ENCODE measurements at places on chromosomes 1 and 21. TPM values are rescaled to one million over a fixed set of nuclear protein-coding genes. Genes with fewer than 3 reads are reported as not detected.

The AKT3 gene
- total RNA-seq: 58.7 TPM

DNA sequence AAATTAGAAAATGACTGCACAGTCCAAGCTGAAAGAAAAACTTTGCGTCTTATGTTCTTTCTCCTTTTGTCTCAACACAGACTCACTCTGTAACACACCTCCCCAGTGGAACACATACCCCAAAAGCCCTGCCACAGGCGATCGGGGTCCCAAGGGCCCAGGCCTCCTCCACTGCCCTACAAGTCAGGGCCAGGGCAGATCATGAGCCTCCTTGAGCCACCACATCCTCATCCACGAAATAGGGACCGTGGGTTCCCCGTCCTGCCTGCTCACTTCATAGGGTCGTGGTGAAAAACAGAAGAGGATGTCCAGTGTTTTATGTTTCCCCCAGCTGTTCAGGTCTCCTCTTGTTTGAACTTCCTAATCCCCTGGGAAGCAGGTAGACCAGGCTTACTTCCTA, 116.7 kb downstream of the KCNN3 start:
- no peak overlapping the region for H3K27ac ChIP-seq
- no peak overlapping the region for H3K4me3 ChIP-seq
- no peaks in the 10 kb centered on the region for H3K36me3 ChIP-seq
- no peaks in the 10 kb centered on the region for H3K4me1 ChIP-seq

The TMEM200B gene
- total RNA-seq: 12.1 TPM

DNA sequence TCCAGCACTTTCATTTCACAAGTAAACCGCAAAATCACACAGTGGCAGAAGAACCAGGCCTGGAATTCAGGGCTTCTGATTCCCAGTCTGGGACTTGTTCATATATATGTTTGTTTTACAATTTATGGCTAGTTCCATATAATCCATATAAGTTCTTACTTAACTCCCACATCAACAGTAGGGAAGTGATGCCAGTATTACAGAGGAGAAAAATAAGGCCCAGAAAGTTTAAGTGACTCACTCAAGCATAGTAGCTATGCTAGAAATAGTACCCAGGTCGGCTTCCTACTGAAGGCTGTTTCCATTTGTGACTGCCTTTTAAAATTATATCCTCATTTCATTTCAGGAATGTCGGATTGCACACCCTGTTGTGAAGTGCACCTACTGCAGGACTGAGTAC, 1.4 kb downstream of the FAM76A start:
- no peaks in the 10 kb centered on the region for H3K27me3 ChIP-seq

DNA sequence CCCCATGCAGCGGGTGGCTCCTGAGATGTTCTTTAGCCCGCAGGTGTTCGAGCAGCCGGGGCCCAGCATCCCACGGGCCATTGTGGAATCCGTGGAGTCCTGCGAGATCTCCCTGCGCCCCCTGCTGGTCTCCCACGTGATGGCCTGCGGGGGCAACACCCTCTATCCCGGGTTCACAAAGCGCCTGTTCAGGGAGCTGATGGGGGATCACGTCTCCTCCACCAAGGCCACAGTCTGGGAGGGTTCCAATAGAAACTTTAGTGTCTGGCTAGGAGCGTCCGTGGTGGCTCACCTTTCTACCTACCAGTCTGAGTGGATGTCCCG, 71.0 kb downstream of the ACTL8 start:
- H3K36me3 ChIP-seq: no peaks in the 10 kb centered on the region
- peaks cover 41% of the 10 kb centered on the region for H3K27me3 ChIP-seq
- H3K27ac ChIP-seq: no peak overlapping the region
- no peak overlapping the region for H3K4me3 ChIP-seq
- DNase-seq: no peak

DNA sequence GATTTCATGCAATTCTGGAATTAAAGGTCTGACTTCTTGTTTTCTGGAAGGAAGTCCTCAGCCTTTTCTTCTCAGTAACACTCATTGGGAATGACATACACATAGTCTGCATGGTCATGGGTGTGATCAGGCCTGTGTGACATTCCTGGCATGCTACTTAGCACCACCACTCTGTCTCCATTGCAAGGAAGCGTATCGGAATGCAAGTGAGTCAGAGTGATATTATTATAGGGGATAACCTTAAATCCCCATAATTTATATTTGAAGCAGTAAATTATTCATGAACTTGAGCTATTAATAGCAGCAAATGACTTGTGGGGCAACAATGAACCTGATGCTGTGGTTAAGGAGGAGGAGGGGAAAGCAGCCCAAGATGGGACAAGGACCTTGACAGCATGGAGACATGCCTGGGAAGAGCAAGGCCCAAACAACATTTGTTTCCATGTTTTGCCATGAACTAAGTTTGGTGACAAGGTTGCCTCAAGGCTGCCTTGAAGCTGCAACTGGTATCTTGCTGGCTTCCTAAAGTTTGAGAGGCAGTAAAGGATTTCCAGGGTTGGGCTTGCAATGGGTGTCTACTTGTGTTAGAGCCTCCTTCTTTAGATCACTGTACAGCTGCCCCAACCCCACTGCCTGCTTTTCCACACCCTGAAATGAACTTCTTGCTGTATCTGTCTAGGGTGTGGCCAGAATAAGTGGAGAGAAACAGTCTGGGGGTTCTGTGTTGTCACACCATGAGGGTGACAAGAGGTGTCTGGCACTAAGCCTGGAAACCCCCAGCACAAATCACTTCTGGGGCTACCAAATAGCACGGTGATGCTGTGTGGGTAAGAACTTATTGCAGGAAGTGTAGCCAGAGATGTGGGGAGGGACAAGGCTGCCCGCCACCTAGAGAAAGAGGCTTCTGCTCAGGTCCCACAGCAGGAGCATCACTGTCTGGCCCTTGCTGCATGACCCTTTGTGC, 4.6 kb downstream of the MAB21L3 start:
- no peaks in the 10 kb centered on the region for H3K4me1 ChIP-seq
- no peaks in the 10 kb centered on the region for H3K27me3 ChIP-seq
- no peak overlapping the region for H3K4me3 ChIP-seq
- H3K36me3 ChIP-seq: no peaks in the 10 kb centered on the region
- no peak for DNase-seq

DNA sequence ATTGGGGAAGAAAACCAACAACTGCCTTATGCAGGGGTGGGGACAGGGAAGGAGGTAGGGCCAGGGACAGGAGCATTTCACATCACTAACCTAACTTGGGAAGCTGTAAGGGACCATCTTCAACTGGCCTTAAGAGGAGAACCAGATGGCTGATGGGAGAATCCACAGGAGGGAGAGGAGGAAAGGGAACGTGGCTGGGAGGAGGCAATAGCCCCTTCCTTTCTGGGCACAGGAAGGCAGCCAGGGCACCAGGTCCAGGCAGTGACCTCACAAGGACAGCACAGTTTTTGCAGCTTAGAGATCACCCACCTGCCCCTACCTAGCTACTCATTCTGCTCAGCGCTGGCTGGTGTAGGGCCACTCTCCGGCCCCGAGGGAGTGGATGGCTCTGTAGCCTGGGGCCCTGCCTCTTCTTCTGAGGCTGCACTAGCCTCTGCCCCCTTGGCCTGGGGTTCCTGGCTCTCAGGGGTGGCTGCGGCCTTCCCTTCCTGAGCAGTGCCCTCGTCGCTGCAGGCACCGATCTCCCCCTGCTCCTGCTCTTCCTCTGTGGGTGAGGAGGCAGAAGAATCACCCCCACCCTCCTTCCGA, 1.7 kb downstream of the MARCKSL1 start:
- no peak for DNase-seq
- no peaks in the 10 kb centered on the region for H3K36me3 ChIP-seq
- H3K4me3 ChIP-seq: peak overlapping the region; percentile 78
- peaks cover 26% of the 10 kb centered on the region for H3K4me1 ChIP-seq
- H3K27me3 ChIP-seq: no peaks in the 10 kb centered on the region

The HPCAL4 gene
- not detected for total RNA-seq

- no peak overlapping the region for H3K4me3 ChIP-seq
- DNase-seq: no peak
- no peaks in the 10 kb centered on the region for H3K4me1 ChIP-seq
- H3K36me3 ChIP-seq: no peaks in the 10 kb centered on the region
- peak overlapping the region; percentile 35 for H3K27ac ChIP-seq
- H3K27me3 ChIP-seq: no peaks in the 10 kb centered on the region
Observed at GRCh38 chr1:169060043-169060722, 46.3 kb upstream of the ATP1B1 start.

The OR2L3 gene
- total RNA-seq: 0.33 TPM

GRCh38 chr1:39084191-39084590, 58.0 kb downstream of the NDUFS5 start:
- no peak overlapping the region for H3K4me3 ChIP-seq
- H3K36me3 ChIP-seq: no peaks in the 10 kb centered on the region
- no peak overlapping the region for H3K27ac ChIP-seq

The PGBD5 gene
- total RNA-seq: 0.98 TPM

GRCh38 chr1:204513117-204513716, 3.0 kb upstream of the MDM4 start:
- H3K4me3 ChIP-seq: no peak overlapping the region
- no peak overlapping the region for H3K27ac ChIP-seq
- no peaks in the 10 kb centered on the region for H3K36me3 ChIP-seq
- no peaks in the 10 kb centered on the region for H3K27me3 ChIP-seq
- H3K4me1 ChIP-seq: peaks cover 5% of the 10 kb centered on the region
- no peak for DNase-seq

DNA sequence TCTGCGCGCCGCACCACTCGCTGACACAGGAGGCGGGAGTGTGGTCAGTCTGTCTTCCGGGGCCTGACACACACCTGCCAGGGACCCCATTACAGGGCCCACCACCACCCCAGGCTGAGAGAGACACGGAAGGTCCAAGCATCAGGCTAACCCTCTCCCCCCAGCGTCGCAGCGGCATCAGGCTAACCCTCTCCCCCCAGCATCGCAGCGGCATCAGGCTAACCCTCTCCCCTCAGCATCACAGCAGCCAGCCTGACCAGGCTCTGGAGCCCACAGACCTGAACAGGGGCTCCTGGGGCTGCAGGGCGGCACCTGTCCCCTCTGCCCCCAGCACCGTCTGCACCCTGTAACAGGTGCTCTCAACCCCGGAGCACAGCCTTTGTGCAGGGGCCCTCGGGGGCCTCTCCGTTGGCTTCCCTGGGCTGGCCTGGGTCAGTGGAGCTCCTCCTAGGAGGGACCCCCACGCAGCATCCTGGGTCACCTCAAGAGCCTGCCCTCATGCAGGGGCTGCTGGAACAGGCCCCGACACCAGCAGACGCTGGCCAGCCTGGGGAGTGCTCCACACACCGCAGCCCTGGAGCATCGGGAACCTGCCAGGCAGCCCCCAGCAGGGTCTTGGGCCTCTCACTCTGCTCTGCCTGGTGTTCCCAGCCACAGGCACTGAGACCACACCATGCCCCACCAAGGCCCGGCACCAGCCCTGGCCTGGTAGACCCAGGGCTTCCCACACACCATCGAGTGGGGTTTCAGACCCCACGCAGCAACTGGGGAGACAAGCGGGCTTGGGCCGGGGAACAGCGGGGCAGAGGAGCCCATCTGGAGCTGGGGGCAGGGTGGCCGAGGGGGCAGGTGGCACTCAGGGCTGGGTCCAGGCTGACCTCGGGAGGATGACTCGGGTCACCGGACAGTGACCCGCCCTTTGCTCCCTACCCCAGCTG, 67.0 kb downstream of the MEGF6 start:
- peak overlapping the region; percentile 75 for H3K27ac ChIP-seq
- H3K4me1 ChIP-seq: peaks cover 19% of the 10 kb centered on the region
- H3K4me3 ChIP-seq: no peak overlapping the region
- H3K36me3 ChIP-seq: no peaks in the 10 kb centered on the region
- H3K27me3 ChIP-seq: no peaks in the 10 kb centered on the region
- DNase-seq: no peak

The RAP1GAP gene
- total RNA-seq: 0.32 TPM

DNA sequence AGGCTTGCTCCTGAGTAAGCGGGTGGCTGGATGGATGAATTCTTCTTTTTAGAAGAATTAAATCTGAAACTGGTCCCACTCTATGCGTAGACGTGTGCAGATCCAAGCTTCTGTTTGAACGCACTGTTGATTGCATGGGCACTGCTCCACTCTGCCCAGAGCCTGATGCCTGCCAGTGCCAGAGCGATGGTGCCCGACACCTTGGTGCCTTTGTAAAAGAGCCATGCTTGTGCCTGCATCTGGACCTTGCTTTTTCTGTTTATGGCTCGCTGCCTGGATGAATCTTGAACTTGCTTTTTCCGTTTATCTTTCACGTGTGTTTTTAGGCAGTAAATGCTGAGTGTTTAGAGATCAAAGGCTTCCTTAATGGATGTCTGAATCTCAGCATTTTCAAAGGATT, 15.0 kb upstream of the PWP2 start:
- H3K4me3 ChIP-seq: no peak overlapping the region
- peaks cover 3% of the 10 kb centered on the region for H3K36me3 ChIP-seq
- H3K4me1 ChIP-seq: no peaks in the 10 kb centered on the region
- H3K27me3 ChIP-seq: no peaks in the 10 kb centered on the region
- DNase-seq: no peak

- no peaks in the 10 kb centered on the region for H3K27me3 ChIP-seq
- no peak overlapping the region for H3K27ac ChIP-seq
- no peaks in the 10 kb centered on the region for H3K4me1 ChIP-seq
Observed at GRCh38 chr1:54708385-54708784, 7.3 kb upstream of the TTC4 start.

The DMRTA2 gene
- not detected for total RNA-seq

DNA sequence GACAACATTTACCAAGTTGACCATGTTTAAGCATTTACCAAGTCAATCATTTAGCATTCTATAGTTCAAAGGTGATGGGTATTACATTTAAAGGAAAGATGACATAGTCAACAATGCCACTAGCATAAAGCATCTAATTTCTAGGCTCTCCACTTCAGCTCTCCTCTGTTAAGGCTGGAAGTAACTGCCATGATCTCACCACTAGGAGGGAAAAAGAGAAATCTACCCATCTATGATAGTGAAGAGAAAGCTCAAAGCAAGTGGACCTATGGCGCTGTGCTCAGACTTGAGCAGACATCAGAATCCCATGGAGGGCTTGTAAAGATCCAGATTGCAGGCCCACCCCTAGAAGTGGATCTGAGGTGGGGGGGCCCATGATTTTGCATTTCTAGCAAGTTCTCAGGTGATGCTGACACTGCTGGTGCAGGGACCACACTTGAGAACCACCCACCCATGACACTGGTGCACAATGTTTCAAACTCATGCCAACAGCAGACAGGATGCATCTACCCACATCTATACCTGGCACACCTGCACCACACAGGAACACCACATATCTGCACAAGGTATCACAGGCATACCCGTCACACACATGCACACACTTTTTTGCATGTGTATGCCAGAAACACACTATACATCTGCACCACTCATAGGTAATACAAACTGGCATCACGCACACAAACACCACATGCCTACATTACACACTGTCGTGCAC, 392.9 kb upstream of the RUNX1 start:
- no peaks in the 10 kb centered on the region for H3K27me3 ChIP-seq
- H3K4me3 ChIP-seq: no peak overlapping the region
- no peaks in the 10 kb centered on the region for H3K4me1 ChIP-seq
- no peak for DNase-seq

- no peak overlapping the region for H3K4me3 ChIP-seq
- no peaks in the 10 kb centered on the region for H3K4me1 ChIP-seq
- H3K27ac ChIP-seq: no peak overlapping the region
- H3K36me3 ChIP-seq: no peaks in the 10 kb centered on the region
- DNase-seq: no peak
- H3K27me3 ChIP-seq: no peaks in the 10 kb centered on the region
Observed at GRCh38 chr1:56584910-56585528, 5.7 kb upstream of the PLPP3 start.

Data from breast epithelium (tissue), 4 donors.